Right ventricle myocardium superior (tissue), 1 donor: ENCODE measurements at places on chromosomes 16 and 17. TPM values are rescaled to one million over a fixed set of nuclear protein-coding genes. Genes with fewer than 3 reads are reported as not detected.

Gene C17orf100
- total RNA-seq: 0.48 TPM

Gene SDR42E1
- 0.73 TPM for total RNA-seq

Gene OTOA
- not detected for total RNA-seq

Gene PRAC2
- not detected for total RNA-seq

Gene CETP
- total RNA-seq: 0.24 TPM

Gene TSPOAP1
- 13.6 TPM for total RNA-seq

- no peak for DNase-seq
Observed at GRCh38 chr17:46809110-46809571, 9.4 kb downstream of the WNT3 start.

GRCh38 chr17:58525239-58525638, 10.8 kb upstream of the MTMR4 start:
- peak; percentile 84 for DNase-seq

DNA sequence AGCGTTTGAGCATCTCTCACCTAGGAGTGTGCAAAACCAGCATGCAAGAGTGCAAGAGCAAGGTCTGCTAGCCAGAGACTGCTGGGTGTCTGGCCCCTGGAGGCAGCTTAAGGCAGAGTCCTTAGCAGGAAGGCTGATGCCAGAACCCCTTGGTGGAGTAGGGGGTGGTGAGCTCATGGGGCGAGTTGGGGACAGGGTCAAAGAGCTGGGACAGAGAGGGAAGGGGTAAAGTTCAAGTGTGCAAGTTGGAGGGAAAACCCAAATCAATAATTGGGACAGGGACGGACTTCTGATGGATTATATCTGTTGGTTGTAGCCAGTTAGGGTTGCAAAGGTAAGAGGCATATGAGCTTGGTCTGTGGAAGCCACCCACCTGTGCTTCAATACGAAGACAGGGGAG, 443.6 kb upstream of the CDH5 start:
- DNase-seq: no peak

- peak; percentile 87 for DNase-seq
Observed at GRCh38 chr17:41962768-41963434, 3.7 kb upstream of the CNP start.

DNA sequence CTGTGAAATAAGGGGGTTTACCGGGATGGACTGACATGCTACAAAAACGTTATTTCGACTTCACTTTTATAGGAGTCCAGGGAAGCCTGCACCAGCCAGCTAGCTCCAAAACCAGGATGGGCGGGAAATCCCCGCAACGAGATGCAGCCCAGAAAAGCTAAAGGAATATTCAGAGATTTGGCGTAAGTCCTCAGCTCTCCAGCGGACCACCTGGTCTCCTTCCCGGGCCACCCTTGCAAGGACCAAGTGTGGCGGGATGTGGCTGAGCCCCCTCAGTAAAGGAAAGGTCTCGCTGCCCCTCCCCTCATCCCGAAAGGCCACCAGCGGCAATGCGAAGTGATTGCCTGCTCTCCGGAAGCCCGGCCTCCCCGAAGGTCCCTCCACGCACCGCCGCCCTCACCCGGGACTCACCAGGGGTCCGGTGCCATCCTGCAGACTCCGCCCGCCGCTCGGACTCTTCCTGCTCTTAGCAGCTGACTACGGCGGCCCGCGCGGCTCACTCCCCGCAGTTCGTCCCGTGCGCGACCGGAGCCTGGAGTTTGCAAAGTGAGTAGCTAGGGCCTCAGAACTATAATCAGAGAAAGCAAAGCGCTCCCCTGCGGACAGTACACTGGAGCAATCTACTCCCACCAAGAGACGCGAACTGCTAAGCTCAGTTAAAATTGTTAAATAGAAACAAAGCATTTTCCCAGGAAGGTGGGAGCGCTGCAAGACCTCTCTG, at the start of gene STX8:
TSS of gene STX8 (minus strand) at position 440 of the 721 bp plus-strand sequence. CDS start at position 428, 12 bp downstream.
- peak; percentile 97 for DNase-seq

DNA sequence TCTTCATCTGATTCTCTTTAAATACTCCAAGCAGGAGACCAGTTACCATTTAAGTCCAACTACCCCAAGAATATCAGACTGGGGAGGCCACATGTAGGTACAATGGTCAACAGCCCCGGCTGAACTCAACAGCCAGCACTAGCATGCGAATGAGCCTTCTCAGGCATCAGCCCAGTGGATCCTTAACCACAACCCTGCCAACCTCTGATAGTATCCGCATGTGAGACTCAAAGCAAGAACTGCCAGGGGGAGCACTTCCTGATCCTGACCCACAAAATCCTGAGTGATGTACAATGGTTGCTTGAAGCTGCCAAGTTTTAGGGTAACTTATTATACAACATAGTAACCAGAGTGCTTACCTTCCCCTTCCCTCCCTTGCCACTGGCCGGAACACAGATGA, 4.0 kb downstream of the PYY start:
- no peak for DNase-seq

- no peak for DNase-seq
Observed at GRCh38 chr16:51401673-51402072, 250.6 kb upstream of the SALL1 start.

DNA sequence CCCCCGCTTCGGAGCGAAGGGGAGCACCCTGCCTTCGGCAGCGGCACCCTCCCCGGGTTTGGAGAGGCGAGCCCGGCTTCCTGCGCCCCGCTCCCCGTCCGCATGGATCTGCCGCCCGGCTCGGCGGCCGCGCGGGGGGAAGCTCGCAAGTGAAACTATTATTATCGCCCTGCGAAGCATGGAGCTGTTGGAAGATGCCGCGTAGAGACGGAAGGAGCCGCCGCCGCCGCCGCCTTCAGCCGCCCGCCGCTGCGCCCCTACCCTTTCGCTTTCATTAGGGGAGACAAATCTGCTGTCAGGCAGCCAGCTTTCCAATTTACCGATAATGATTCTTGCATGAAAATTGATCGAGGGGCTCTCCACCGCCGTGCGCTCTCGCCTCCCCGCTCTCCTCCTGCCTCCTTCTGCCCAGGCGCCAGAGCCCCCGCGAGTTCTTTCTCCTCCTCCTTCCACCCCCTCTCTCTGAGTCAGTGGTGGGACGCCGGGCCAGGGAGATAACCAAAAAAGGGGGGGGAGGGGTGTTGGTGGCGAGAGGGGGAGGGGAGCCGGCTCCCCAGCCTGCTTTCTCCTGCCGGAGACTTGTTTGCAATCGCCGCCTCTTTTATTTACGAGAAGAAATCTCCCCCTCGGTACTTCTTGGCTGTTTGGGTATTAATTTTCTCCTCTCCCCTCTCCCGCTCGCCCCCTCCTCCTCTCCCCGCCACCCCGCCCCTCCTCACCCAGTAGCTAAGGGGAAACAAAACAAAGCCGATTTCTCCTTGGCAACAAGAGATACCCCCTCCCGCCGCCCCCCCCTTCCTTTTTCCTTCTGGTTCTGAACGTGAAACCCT, 58.0 kb upstream of the GSE1 start:
- peak; percentile 73 for DNase-seq

- DNase-seq: no peak
Observed at GRCh38 chr16:70468776-70469525, 14.6 kb downstream of the FCSK start.

- DNase-seq: no peak
Observed at GRCh38 chr16:2913603-2914002, 1.9 kb downstream of the FLYWCH1 start.
